ENCODE measurements at places on chromosomes 16 and 17.

GRCh38 chr16:55189224-55189623 lies 134.8 kb upstream of the IRX6 start:
- H3K4me3 ChIP-seq, result no peak overlapping the region
- no peaks in the 10 kb centered on the region for H3K27me3 ChIP-seq
- H3K4me1 ChIP-seq, result no peaks in the 10 kb centered on the region
- DNase-seq, result no peak
- no peak overlapping the region for H3K27ac ChIP-seq

- H3K27ac ChIP-seq, result no peak overlapping the region
- no peak for DNase-seq
- H3K4me3 ChIP-seq, result no peak overlapping the region
- no peaks in the 10 kb centered on the region for H3K36me3 ChIP-seq
- no peaks in the 10 kb centered on the region for H3K27me3 ChIP-seq
Observed at GRCh38 chr17:28974451-28974850, 23.1 kb upstream of the PHF12 start.

DNA sequence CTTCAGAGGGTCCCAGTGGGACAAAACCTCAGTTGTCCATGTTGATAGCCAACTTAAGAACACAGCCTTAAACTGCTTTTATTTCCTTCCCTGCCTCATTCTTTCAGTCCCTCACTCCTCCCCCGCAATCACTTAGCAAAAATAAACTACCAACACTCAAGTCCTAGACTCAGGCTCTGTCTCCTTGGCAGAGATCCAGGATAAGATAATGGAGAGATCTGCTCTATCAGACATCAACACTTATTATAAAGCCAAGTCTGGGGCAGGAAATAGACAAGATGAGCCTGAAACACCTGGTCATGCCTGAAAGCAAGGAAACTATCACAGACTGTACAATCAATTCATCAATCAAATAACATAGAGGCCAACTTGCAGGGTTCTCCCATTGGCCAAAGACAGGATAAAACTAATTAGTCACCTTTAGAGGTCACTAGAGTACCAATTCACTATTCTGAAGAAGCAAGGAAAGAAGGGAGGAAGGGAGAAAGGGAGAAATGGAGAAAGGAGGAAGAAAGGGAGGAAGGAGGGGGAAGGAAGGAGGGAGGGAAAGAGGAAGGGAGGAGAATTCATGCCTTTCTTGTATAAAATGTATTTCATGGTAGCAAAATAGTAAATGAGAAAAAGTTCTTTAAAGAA lies 15.7 kb downstream of the HYDIN start:
- peaks cover 11% of the 10 kb centered on the region for H3K4me1 ChIP-seq
- no peak overlapping the region for H3K27ac ChIP-seq
- no peak overlapping the region for H3K4me3 ChIP-seq
- no peak for DNase-seq
- no peaks in the 10 kb centered on the region for H3K27me3 ChIP-seq

GRCh38 chr16:14024283-14024682 lies 46.8 kb upstream of the MRTFB start:
- no peak overlapping the region for H3K27ac ChIP-seq
- DNase-seq, result no peak
- H3K4me3 ChIP-seq, result no peak overlapping the region
- H3K27me3 ChIP-seq, result no peaks in the 10 kb centered on the region
- H3K4me1 ChIP-seq, result no peaks in the 10 kb centered on the region

- H3K27ac ChIP-seq, result no peak overlapping the region
- peaks cover 3% of the 10 kb centered on the region for H3K36me3 ChIP-seq
- DNase-seq, result no peak
- no peaks in the 10 kb centered on the region for H3K4me1 ChIP-seq
- H3K4me3 ChIP-seq, result no peak overlapping the region
Observed at GRCh38 chr16:4452674-4453073, 21.8 kb downstream of the NMRAL1 start.

GRCh38 chr16:7391694-7392093 lies 59.0 kb downstream of the RBFOX1 start:
- no peaks in the 10 kb centered on the region for H3K4me1 ChIP-seq
- no peak overlapping the region for H3K27ac ChIP-seq
- H3K4me3 ChIP-seq, result no peak overlapping the region
- H3K36me3 ChIP-seq, result no peaks in the 10 kb centered on the region
- H3K27me3 ChIP-seq, result no peaks in the 10 kb centered on the region

DNA sequence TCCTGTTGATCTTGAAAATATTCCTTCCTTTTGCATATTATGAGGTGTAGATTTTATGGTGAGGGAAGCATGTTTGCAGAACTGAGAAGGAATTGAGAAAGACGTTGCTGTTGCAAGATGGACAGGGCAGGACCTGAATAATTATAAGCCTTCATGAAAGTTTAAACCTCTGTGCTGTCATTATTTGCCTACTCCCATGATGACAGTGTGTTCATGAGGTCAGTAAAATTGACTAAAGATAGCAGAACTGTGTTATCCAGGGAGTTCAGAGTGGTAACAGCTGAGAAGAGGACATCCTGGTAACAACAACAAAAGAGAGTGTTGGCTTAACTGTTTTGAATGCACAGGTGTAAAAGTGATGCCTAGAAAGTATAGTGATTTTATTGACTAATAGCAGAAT lies 45.3 kb upstream of the HLF start:
- DNase-seq, result no peak
- H3K27ac ChIP-seq, result no peak overlapping the region
- no peaks in the 10 kb centered on the region for H3K27me3 ChIP-seq
- H3K36me3 ChIP-seq, result no peaks in the 10 kb centered on the region
- H3K4me3 ChIP-seq, result no peak overlapping the region

GRCh38 chr17:44672479-44673093 lies 16.3 kb downstream of the MEIOC start:
- no peak overlapping the region for H3K4me3 ChIP-seq
- no peaks in the 10 kb centered on the region for H3K36me3 ChIP-seq
- no peak for DNase-seq
- H3K4me1 ChIP-seq, result no peaks in the 10 kb centered on the region

DNA sequence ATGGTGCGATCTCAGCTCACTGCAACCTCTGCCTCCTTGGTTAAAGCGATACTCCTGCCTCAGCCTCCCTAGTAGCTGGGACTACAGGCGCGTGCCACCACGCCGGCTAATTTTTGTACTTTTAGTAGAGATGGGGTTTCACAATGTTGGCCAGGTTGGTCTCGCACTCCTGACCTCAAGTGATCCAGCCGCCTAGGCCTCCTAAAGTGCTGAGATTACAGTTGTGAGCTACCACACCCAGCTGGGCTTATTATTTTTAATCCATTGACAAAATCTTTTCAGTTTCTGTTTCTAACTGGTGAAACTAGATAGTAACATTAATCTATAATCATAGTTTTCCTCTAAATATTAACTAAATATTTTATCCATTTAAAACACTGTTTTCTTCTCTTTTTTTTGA lies 5.9 kb downstream of the FAM234A start:
- H3K27ac ChIP-seq, result peak overlapping the region; percentile 12
- DNase-seq, result no peak
- no peak overlapping the region for H3K4me3 ChIP-seq

DNA sequence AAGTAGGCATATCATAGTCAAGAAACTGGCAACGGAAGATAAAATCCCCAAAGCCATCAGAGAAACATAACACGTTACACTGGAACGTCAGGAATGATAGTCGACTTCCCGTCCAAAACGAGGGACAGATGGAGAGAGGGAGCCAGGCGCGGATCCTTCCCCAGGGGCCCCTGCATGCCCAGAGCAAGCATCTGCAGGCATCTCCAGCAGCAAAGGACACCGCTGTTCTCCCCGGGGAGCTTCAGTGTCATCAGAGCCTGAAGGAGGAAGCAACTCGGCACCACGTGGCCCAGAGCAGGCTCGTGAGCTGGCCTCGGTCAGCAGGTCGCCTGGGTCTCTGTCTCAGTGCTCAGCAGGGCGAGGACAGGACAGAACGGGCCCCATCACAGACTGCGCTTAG lies 50.1 kb downstream of the LMF1 start:
- H3K4me3 ChIP-seq, result no peak overlapping the region
- H3K27ac ChIP-seq, result peak overlapping the region; percentile 53
- no peaks in the 10 kb centered on the region for H3K4me1 ChIP-seq
- no peaks in the 10 kb centered on the region for H3K36me3 ChIP-seq

DNA sequence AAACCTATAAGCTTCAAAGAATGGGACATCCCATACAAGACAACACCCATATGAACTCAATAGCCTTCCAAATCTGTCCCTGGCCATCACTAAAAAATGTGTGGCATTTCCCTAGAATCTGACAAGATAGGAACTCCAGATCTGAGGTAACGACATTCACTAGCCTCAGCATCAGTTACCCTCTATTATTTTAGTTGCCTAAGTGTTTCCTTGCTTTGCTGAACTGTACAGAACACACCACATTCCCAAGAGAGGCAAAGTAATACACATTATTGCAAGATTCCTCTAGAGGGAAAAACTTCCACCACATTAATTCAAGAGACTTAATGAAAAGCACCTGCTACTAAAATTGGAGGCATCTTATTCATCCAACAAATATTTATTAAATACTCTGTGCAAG lies 5.0 kb downstream of the LSM12 start:
- no peak overlapping the region for H3K27ac ChIP-seq
- peaks cover 23% of the 10 kb centered on the region for H3K4me1 ChIP-seq
- H3K36me3 ChIP-seq, result no peaks in the 10 kb centered on the region
- no peak overlapping the region for H3K4me3 ChIP-seq
- DNase-seq, result no peak

DNA sequence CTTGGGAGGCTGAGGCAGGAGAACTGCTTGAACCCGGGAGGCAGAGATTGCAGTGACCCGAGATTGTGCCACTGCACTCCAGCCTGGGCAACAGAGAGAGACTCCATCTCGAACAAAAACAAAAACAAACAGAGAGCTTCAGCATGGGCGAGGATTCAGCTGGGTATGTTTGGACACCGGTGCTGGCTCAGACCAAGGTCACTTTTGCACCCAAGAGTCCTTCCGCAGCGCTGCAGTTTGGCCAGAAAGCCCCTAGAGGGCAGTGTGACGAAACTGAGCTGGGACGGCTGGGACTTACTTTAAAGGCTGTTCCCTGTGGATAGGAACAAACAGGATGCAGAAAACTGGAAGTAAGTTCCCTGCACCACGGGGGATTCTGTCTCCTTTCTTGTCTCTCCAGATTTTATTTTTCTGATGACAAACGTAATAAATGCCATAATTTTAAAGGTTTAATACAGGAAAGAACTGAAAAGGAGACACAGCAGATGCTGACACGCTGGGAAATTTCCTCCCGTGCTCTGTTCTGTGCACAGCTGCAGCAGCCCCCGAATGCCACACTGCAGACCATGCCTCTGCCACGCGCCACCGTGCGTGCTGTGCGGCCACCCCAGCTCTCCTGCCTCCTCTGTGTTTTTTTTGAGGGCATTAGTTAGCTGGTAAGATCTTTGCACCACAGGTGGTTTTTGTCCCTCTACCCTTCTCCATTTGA lies 25.2 kb upstream of the USP36 start:
- peaks cover 27% of the 10 kb centered on the region for H3K4me1 ChIP-seq
- peaks cover 11% of the 10 kb centered on the region for H3K36me3 ChIP-seq
- H3K27me3 ChIP-seq, result no peaks in the 10 kb centered on the region
- H3K27ac ChIP-seq, result peak overlapping the region; percentile 92
- H3K4me3 ChIP-seq, result no peak overlapping the region

GRCh38 chr16:85005285-85006069 lies 5.9 kb downstream of the ZDHHC7 start:
- H3K4me1 ChIP-seq, result peaks cover 99% of the 10 kb centered on the region
- H3K4me3 ChIP-seq, result no peak overlapping the region
- H3K27ac ChIP-seq, result peak overlapping the region; percentile 88
- no peak for DNase-seq
- no peaks in the 10 kb centered on the region for H3K36me3 ChIP-seq

DNA sequence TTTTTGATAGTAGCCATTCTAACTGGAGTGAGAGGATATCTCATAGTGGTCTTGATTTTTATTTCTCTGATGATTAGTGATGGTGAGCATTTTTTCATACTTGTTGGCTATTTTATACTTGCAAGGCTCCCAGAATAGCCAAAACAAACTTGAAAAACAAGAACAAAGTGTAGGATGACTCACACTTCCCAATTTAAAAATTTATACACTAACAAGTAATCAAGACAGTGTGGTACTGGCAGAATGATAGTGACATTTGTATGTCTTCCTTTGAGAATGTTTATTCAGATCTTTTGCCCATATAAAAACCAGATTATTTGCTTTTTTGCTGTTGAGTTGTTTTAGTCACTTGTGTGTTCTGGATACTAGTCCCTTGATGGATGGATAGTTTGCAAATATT lies 17.8 kb downstream of the SPECC1 start:
- H3K4me1 ChIP-seq, result no peaks in the 10 kb centered on the region
- no peak for DNase-seq
- no peaks in the 10 kb centered on the region for H3K27me3 ChIP-seq
- H3K27ac ChIP-seq, result no peak overlapping the region
- H3K4me3 ChIP-seq, result no peak overlapping the region

DNA sequence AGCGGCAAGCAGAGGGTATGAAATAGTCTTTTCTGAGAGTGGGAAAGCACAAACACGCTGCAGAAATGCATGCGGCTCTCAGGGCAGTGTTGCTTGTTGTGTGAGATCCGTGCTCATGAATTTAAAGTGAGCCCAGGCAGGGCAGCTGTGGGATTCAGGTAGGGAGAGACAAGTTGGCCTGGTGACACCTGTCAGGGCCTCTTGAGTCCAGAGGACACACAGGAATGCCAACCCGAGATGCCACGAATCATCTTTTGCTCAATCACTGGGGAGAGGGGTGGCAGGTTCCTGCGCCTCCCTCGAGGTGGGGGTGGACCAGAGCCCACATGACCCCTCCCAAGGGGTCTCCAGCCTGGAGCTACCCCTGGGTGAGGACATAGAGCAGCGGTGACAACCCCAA lies 211.9 kb downstream of the GSG1L start:
- no peaks in the 10 kb centered on the region for H3K4me1 ChIP-seq
- H3K27ac ChIP-seq, result no peak overlapping the region
- no peaks in the 10 kb centered on the region for H3K27me3 ChIP-seq
- H3K4me3 ChIP-seq, result no peak overlapping the region
- DNase-seq, result no peak
- no peaks in the 10 kb centered on the region for H3K36me3 ChIP-seq

DNA sequence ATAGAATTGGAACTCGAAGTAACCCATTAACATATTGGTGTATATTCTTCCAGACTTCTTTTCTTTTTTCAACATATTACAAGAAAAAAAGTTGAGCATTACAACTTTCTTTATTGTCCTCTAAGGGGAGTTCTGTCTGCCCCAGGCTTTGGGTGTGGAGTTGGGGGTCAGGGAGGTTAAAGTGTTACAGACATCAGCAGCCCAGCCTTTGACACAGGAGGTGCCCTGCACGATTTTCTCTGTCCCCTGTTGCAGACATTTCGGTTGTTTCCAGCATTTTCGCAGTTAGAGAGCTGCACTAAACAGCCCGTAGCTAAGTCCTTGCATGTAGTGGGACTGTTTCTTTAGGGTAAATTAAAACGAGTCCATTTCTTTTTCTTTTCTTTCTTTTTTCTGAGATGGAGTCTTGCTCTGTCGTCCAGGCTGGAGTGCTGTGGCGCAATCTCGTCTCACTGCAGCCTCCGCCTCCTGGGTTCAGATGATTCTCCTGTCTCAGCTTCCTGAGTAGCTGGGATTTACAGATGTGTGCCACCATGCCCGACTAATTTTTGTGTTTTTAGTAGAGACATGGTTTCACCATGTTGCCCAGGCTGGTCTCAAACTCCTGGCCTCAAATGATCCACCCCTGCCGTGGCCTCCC lies 13.4 kb upstream of the ADCY7 start:
- no peak for DNase-seq
- no peaks in the 10 kb centered on the region for H3K36me3 ChIP-seq
- H3K27ac ChIP-seq, result no peak overlapping the region
- H3K4me1 ChIP-seq, result no peaks in the 10 kb centered on the region

All from vagina (tissue), 2 donors.